ENCODE measurements at places on chromosomes 7 and 10.

DNA sequence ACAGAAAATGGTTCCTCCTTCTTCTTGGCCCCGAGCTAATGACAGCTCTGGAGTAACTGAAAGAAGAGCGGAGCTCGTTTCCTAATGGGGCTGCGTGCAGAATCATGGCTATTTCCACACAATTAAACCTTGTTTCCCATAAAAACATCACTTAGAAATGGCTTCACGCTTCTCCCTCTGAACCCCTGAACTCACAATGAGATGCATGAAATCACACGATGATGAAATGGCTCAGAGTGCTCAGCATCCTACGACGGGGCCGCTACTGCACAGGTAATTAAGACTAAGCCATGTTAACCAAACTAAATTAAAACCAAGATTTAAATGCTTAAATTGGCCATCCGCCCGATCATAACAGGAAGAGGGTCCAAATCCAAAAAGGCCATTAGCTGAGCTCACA lies 80.0 kb upstream of the DNAAF5 start:
- no peak for DNase-seq

DNA sequence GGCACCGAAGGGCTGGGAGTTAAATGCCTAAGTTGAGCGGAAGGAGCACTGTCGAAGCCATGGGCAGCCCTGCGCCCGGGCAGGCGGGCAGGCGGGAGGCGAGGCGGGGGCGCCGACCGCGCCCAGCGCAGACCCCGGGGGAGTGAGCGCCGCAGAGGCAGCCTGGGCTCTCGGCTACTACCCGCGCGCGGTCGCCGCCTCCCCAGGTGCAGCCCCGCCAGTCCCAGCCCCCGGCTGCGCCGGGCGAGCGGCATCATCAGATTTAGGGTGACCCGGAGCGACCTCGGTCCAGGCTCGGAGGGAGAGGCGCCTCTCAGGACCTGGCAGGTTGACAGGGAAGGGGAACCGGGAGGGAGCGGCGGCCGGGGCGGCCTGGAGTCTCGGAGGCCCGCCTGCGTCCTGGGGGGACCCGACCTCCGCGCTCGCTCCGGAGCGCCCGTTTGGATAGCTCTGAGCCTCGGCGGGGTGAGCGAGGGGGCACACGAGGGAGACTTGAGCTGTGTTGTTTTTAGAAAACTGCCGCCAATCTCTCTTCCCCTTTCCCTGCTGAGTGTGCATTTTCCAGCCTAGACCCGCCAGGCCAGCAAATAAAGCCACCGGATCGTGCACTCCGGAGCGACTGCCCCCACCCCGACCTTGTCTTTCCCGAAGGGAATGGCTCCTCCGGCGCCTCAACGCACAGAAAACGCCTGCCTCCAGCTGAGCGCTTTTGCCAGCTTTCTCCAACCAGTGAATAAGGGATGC lies 2.3 kb upstream of the NRP1 start:
- DNase-seq, result peak; percentile 44

GRCh38 chr7:43905956-43906330 lies 453 bp downstream of the URGCP start:
- DNase-seq, result peak; percentile 25

GRCh38 chr10:48792687-48793096 lies 108.0 kb downstream of the WDFY4 start:
- DNase-seq, result peak; percentile 82

- DNase-seq, result no peak
Measured at GRCh38 chr10:20644421-20644820, 252.7 kb downstream of the NEBL start.

GRCh38 chr7:7688310-7688709 lies 30.1 kb downstream of the RPA3 start:
- no peak for DNase-seq

GRCh38 chr10:21831986-21832820 lies 171.3 kb downstream of the DNAJC1 start:
- DNase-seq, result peak; percentile 6

GRCh38 chr7:80725181-80725611 lies 86.8 kb downstream of the CD36 start:
- DNase-seq, result no peak

DNA sequence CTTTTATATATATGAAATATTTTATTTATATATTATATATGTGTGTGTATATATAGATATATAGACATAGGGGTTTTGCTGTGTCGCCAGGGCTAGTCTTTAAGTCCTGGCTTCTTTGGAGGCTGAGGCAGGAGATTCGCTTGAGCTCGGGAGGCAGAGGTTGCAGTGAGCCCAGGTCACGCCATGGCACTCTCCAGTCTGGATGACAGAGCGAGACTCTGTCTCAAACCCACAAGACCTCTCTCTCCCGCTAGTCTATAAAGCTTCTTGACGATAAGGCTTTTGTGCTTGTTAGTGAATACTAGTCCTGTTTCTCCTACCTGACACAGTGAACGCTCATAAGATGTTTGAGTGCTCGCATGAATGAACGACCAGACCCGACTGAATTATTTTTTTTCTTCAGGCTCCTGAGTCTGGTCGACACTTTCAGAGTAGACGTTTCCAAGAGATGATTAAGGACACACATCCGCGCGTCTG lies 577 bp upstream of the DDX21 start:
- DNase-seq, result no peak

DNA sequence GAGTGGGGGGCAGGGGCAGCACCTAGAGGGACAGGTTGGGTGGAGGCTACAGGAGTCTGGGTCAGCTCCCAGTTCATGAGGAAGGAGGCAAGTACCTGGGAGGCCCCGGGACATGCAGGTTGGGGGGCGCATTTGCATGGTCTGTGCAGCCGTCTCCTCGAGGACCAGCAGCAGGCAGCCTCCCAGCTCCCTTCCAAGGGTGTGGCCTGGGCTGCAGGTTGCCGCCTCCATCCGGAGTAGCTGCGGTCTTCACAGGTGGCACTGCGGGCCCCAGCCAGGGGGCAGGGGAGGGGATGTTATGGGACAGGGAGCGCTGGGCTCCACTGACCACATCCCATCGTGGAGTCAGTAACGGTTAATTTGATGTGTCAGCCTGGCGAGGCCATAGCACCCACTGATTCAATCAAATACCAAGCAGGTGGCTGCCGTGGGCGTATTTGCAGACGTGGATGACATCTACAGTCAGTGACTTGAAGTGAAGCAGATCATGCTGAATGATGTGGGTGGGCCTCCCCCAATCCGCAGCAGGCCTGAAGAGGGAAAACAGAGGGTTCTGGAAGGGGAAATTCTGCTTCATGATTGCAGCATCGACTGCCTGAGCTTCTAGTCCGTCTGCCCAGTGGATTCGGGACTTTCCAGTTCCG lies 81.6 kb downstream of the PRKAG2 start:
- no peak for DNase-seq

- DNase-seq, result no peak
Measured at GRCh38 chr7:96380111-96380512, 58.2 kb upstream of the SLC25A13 start.

GRCh38 chr7:135189961-135190360 lies 19.5 kb upstream of the CYREN start:
- DNase-seq, result no peak

GRCh38 chr7:149846436-149847046 lies 8.4 kb downstream of the ZNF862 start:
- DNase-seq, result no peak

DNA sequence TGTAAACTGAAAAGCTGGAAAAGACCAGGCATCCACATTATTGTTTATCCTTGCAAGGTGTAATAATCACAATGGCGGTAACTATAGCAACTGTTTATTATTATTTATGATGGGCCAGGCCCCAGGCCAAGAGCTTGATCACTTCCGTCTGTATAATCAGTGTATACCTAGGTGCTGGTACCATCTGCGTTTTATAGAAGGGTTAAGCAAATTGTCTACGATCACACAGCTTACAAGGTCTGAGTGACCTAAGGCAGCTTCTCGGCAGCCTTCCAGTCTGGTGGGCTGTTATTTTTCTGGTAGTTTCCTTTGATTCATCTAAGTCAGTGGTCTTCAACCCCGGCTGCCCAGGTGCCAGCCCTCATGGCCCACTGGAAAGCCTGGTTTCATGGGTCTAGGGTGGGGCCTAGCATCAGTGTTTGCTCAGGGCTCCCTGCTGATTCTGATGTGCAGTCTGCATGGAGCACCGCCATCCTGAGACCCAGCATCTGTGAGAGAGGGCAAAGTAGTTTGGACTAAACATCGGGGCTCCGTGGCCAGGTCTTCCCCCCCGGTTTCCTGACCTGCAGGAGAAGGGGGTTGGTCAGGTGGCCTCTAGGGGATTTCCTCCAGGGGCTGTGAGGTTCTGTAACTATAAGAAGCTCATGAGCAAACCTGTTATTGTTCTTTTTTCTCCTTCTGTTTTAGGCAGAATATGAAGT lies 146.4 kb downstream of the RGS10 start:
- DNase-seq, result no peak

- DNase-seq, result no peak
Measured at GRCh38 chr10:70812814-70813213, 2.9 kb upstream of the SGPL1 start.

DNA sequence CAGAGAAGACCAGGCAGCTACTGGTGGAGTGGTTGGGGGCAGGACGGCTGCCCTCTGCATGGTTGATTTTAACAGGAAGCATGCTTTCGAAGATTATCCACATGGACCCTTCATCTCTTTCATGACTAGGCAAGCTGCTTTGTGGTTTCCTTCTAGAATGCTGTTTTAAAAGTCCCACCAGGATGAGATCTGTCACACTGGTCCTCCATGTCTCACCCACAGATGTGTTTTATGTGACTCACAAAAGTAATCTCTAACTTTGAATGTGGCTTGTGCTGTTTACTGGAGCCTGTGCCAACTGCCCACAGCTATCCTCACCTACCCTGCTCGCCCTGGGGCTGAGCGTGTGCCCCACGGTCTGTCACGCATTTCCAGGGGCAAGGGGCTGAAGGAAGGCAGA lies 188.8 kb downstream of the GFRA1 start:
- no peak for DNase-seq

DNA sequence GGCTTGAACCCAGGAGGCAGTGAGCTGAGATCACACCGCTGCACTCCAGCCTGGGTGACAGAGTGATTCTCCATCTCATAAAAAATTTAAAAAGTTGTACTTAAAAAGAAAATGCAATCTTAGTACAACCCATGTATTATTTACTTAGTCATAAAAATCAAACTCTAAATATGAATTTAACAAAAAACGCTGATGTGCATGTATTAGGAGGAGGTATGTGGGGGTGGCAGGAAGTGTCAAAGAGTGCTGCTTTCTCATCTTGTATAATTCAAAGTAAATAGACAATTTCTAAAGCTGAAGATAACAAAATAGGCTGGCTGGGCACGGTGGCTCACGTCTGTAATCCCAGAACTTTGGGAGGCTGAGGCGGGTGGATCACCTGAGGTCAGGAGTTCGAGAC lies 81.0 kb upstream of the NRBF2 start:
- no peak for DNase-seq
